ENCODE measurements at places on chromosomes 3 and 15. TPM values are rescaled to one million over a fixed set of nuclear protein-coding genes. Genes with fewer than 3 reads are reported as not detected.
A peak's percentile ranks its signal among the peaks of the same experiment; 100 is the strongest.

The THRB gene
- 1.9 TPM for polyA plus RNA-seq

GRCh38 chr3:63429905-63430304 is 151.8 kb downstream of the SYNPR start:
- DNase-seq, result no peak

- DNase-seq, result peak; percentile 48
These were observed 23.4 kb upstream of the SEC13 start for GRCh38 chr3:10344147-10344943.

DNA sequence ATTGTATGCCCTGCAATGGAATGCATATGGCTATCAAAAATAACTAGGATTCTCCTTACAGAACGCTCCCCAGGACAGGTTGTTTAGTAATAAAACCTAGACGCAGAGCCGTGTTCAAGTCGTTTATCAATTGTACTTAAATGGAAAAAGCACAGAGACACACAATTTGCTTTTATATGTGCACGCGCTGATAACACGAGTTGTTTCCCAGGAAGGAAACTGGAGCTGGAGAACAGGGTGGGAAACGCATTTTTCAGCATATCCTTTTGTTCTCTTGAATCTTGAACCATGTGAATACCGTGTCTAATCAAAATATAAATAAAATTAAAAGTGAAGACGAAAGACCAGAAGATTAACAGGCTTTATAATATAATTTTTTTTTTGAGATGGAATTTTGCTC is 3.6 kb upstream of the ANPEP start:
- no peak for DNase-seq

DNA sequence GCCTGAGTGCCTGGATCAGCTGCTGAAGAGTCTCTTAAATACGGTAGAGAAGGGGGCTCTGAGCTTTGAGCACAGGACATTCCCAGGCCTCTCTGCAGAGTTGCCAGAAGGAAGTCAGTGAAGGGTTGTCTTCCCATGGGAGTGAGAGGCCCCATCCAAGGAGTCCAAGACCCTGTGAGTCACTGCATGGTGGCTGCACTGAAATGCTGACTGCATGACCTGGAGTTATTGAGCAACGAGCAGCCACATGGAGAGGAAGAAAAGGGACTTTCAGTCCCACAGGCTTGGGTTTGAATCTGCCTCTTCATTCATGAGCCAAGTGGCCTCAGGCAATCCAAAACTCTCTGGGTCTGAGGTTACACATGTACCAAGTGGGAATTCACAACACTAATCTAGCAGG is 69.6 kb upstream of the RASGRF1 start:
- DNase-seq, result no peak

DNA sequence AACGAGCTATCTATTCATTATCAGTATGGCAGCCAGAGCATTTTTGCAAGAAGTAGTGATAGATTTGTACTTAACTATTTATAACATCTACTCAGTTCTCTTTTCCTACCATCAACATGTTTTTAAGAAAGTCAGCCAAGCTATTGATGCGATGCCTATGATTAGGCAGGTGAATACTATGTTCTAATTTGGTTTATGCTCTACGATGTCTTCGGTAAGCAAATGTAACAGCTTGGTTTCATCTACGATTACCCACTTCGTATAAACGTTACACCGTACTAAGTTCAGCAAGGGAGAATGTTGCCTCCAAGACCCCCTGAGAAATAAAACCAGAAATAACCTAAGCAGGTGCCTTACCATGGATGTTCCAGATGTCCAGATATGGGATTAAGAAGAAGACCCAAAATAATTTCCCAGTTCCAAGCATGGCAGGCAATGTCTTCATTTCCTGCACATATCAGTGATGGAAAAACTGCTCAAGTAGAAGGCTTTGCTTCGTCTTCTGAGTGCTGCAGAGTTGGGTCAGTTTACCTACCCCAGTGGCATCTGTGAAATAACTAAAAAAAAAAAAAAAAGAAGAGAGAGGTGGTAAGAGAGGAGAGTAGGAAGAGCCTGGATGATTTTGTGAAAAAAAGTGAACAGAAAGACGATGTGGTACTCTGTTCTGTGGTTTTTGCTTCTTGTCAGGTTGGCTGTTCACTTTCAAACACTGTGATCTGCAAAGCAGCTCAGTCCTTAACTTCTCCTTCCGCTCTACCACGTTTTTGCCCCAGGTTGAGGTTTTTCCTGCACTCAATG is at the start of gene BTLA:
BTLA (minus strand) TSS at position 559 of the 798 bp plus-strand sequence; CDS start at position 445, 114 bp downstream.
- DNase-seq, result peak; percentile 71

The KBTBD8 gene
- polyA plus RNA-seq, result 22.8 TPM

The ITIH3 gene
- polyA plus RNA-seq, result not detected

The TMEM45A gene
- polyA plus RNA-seq, result not detected

The TMEM266 gene
- not detected for polyA plus RNA-seq

DNA sequence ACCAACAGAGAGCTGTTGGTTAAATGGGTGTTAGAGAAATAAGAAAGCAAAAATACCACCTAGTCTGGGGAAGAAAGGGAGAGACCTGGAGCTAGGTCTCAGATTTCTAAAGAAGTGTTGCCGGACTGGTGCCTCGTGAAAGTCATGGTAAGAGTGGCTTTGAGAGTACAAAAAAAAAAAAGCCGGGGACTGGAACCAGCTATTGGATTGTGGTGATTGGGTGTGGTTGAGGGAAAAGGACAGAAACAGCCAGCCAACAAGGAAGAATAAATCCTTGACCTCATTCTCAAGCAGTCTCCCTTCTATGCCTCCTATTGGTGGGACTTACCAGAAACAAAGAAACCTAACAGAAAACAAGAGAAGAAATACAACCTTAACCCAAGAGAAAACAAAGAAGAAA is 346.4 kb upstream of the KCNMB2 start:
- DNase-seq, result no peak

GRCh38 chr3:13827256-13827655 is 52.6 kb downstream of the WNT7A start:
- no peak for DNase-seq

- no peak for DNase-seq
These were observed 13.4 kb downstream of the TRAIP start for GRCh38 chr3:49842843-49843517.

GRCh38 chr15:78140292-78140691 is 8.9 kb upstream of the IDH3A start:
- DNase-seq, result no peak

The DPPA4 gene
- polyA plus RNA-seq, result 8.7 TPM

DNA sequence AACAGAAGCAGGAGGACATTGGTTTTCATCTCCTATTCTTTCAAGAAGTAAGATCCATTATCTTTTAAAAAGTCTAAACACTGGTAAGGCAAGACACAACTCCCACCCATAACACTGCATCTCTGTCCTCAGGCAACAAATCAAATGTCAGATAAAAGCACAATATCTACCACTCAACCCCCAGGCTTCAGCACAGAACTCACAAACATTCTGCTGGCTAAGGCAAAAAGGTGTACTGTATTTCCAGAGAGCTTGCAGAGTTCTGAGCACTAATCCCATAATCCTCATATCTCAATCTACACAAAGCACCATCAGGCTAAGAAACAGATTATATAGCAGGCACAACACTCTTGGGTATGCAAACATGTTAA is 20.9 kb downstream of the RAF1 start:
- no peak for DNase-seq

DNA sequence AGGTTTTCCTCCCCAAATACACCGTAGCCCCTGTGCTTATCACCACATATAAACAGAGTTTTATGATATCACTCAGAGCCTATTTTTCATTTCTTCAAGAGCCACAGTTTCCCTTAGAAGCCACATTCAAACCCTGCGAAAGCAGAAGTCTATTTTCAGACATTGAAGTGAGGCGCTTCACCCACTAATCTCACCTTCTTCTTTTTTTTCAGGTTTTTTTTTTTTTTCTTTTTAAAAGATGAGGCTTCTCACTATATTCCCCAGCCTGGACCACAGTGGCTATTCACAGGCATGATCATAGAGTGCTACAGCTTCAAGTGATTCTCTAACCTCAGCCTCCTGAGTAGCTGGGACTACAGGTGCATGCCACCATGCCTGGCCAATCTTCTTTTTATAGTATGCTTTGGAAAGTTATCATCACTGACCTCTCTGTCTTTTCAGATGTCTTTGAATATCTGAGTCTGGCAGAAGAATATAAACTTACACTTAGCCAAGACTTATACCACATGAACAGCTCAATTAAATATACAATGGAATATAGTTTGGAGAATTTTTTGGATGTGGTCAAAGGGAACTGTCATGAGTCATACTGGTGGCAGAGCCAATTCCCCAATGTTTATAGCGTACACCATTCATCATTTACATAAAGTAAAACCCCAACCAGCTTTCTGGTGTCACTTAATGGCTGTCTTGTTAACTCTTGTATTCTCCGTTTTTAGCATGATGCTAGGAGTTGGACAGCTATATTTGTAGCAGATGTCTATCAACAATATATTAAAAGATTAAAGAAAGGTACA is 59.7 kb upstream of the CCDC50 start:
- no peak for DNase-seq

GRCh38 chr3:159629329-159630084 is 359.1 kb upstream of the IL12A start:
- no peak for DNase-seq

The CILP gene
- not detected for polyA plus RNA-seq

The MAGI1 gene
- polyA plus RNA-seq, result 0.08 TPM

The UBA5 gene
- 33.5 TPM for polyA plus RNA-seq

- DNase-seq, result no peak
These were observed 812 bp downstream of the TEX55 start for GRCh38 chr3:119146578-119147375.

DNA sequence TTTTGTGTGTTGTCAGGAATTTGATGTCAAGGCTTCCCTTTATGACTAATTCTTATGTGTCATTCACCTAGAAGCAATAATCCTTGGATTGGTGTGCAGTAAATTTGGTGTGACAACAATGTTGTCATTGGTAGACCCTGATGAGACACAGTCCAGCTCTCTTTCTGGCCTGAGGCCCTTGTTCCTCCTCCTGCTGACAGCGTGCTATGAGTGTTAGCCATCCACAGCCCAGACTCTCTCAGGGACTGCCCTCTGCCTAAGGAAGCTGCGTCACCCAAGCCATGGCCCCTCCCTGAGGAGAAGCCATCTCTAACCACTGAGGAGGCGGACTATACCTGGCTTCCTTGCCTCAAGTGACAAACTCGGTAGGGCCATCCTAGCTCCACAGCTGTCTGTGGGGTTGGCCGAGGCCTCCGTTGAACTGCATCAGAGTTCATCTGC is 13.3 kb upstream of the TM4SF1 start:
- DNase-seq, result no peak

DNA sequence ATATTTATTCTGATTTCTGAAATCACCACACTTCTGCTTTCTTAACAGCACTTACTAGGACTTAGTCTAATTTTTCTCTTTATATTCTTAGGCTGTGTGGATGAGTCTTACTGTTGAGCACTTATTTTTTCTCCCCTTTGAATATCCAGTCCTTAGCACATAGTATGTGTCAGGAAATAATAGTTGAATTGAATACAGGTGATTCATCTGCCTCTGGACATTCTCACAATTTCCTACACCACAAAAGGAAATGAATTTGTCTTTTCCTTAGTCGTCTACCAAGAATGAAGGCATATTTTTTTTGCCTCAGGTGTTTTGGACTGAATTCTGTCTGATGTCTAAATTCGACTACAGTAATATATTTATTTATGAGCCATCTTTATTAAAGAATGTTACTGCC is 204.2 kb downstream of the GHSR start:
- DNase-seq, result no peak

- no peak for DNase-seq
These were observed 29.1 kb upstream of the ELP6 start for GRCh38 chr3:47542471-47543173.

The GAP43 gene
- not detected for polyA plus RNA-seq

The FNDC3B gene
- 1.6 TPM for polyA plus RNA-seq

DNA sequence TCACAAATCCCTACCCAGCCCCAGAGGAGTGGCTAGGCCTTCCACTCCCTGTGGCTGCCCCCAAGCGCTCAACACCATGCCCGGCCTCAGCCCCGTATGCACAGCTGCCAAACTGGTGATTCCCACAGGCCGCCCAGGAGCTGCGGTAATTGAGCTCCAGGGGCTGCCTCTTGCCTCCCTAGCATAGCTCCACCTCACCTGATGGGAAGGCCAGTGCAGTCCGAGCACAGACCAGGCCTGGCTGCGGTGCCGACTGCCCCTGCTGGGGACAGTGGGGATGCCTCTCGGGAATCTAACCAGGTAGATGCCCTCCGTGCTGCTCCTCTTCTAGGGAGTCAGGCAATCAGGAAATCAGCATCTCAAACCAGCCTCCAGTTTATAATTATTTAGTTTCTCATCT is 25.9 kb downstream of the SCN5A start:
- no peak for DNase-seq

DNA sequence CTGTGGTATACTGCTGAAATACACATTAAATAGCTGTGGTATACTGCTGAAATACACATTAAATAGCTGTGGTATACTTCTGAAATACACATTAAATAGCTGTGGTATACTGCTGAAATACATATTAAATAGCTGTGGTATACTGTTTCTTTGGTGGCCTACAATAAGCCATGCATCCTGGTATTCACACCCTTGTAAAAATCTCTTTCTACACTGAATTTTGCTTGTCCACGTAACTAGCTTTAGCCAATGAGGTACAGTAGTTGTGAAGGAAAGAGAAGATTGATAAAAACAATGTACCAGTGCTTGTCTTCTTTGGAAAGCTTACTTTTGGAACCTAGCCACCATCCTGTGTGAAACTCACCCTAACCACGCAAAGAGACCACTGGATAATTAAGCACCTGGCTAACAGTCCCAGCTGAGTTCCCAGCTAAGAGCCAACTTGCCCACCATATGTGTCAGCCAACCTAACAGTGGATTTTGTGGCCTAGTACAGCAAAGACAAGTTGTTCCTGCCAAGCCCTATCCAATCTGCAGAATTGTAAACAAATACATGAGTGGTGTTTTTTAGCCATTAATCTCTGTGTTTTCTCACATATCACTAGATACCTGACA is 103.4 kb upstream of the MELTF start:
- DNase-seq, result no peak

DNA sequence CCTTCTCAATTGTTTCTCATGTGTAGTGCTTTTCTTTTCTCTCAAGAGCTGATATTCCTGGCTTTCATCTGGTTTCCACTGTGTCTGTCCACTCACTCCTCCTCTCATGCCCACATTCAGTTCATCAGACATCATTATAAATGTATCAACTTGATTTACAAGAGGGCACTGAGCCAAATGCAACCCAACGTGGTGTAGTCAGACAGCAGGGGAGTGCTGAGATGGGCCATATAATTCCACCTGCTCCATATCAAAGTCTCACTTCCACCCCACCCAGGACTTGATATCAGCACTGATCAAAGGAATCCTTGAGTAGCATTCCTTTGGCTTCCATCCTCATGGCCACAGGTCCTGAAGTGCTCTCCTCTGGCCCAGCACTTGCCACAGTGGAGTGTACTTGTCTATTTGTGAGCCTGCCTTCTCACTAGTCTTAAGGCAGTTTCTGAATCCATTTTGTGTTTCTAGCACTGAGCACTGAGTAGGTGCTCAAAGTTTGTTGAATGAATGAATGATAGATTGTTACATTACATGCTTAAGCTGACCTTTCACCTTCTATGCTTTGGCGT is 252.8 kb downstream of the CLSTN2 start:
- no peak for DNase-seq

- DNase-seq, result no peak
These were observed 170.0 kb downstream of the MINAR1 start for GRCh38 chr15:79602180-79602579.

The SERPINI2 gene
- not detected for polyA plus RNA-seq
